ENCODE measurements at places on chromosomes 5 and 9.

DNA sequence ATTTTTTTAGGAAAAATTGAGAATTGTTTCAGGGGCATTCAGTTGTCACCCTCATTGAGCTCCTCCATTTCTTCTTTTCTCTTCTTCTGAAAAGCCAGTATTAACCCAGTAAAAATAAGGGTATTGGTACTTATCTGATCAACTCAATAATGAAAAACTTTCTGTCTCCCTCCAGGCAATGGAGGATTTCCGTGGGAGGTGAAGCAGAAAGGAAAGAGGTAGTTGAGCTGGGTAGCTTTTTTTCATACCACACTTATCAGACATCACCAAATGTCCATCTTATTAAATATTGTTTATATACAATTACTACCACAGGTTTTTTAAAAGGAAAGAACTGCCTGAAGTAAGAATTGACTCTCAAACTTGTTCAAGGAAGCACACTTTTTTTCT, 731.1 kb upstream of the ZNF608 start:
- DNase-seq = no peak

DNA sequence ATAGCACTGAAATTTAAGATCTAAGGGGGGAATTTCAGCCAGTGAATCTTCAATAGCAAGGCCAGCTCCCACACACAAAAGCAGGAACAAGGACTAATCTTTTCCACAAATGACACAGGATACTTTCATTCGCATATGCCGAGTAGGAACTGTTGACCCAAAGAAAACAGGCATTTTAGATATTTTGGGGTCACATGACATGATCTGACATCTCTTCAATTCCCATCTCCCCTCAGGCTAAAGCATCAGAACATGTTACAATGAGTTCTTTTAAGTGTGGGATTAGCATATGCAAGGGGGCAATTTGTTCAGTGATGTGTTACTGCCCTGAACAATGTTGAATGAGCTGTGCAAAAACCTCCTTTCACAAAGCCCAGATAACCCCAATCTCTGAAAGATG, 68.2 kb downstream of the TLE1 start:
- no peak for DNase-seq

- no peak for DNase-seq
Measured at GRCh38 chr9:132162764-132163456, 1.1 kb downstream of the NTNG2 start.

DNA sequence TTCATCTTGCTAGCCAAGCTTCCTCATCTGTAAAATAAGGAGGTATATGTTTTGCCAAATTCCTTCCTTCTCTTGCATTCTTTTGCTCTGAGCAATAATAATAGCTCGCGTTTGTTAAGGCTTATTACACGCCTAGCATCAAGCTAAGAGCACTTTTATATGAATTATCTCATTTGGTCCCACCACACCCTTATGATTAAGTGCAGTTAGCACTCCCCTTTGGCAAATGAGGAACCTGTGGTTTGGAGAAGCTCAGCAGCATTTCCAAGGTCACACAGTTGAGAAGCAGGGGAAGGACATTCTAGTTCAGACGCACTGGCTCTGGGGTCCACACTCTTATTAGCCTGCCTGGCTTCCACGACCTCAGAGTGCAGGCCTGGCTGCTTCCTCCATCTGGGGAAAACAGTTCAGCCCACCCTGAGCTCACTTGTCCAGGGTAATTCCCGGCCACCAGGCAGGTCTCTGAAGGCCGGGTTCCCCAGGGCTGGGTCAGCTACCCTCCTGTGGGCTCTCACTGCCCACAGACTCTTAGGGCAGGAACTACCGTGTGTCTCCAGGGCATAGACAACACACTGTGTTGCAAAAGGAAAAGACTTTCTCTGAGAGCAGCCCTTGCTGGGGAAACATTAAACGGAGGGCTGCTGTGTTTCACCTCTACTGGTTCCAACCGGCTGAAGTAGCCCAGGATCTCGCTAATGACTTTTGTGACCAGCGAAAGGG, 9.9 kb upstream of the FBP1 start:
- DNase-seq = no peak

GRCh38 chr9:126400571-126400970, 73.9 kb downstream of the MVB12B start:
- DNase-seq = no peak

GRCh38 chr5:31079668-31080067, 113.8 kb upstream of the CDH6 start:
- no peak for DNase-seq

GRCh38 chr5:68255305-68256120, 40.0 kb downstream of the PIK3R1 start:
- no peak for DNase-seq

DNA sequence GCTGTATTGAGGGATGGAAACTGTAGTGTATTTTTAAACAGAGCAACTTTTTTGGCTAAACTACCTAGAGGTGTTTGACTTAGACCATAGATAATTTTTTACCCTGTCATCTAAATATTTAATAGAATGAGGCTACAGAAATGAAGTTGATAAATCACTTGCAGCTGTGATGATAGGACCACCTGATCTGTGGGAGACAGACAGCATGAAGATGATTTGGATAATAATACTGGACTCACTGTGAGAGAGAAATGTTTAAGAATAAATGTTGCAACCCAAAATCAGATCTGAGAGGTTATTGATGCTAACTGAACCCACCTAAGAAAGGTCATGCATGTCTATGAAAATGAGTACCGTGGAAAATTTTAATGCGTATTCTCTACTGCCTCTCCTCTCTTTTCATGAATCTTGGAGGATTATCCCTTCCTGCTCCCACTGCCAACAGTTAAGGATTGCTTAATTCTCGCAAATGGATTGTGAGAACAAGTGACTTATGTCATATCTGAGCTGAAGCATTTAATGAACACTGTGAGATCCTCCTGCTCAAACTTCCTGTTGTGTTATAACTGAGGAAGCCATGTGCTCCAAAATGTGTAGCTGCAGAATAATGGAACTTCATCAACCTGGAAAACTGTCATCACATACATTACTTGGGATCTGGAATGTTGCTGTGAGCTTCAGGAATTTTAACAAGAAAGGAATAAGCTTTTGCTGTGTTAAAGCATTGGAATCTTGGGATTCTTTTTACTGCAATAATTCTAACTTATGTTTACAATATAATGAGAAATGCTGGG, 617.9 kb upstream of the CDH18 start:
- DNase-seq = no peak

GRCh38 chr5:178083922-178084321, 29.4 kb upstream of the N4BP3 start:
- no peak for DNase-seq

- DNase-seq = no peak
Measured at GRCh38 chr5:112124788-112125187, 294.3 kb downstream of the EPB41L4A start.

DNA sequence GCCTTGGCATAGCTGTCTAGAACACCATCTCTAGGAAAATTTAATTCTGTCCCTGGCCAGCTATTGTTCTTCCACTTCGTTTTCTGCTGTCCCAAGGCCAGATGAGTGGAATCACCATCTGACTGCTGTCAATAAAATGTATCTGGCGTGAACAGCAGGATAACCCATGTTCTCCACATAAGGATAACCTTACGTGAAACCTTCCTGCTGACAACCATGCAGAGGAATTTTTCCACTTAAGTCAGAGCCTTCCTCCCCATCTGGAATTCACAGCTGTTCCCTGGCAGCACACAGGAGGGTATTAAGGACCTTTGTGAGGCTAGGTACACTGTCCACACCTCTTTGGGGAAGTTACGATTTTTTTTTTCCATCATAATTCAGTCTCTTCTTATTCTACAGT, 28.6 kb downstream of the RNF44 start:
- DNase-seq = no peak

DNA sequence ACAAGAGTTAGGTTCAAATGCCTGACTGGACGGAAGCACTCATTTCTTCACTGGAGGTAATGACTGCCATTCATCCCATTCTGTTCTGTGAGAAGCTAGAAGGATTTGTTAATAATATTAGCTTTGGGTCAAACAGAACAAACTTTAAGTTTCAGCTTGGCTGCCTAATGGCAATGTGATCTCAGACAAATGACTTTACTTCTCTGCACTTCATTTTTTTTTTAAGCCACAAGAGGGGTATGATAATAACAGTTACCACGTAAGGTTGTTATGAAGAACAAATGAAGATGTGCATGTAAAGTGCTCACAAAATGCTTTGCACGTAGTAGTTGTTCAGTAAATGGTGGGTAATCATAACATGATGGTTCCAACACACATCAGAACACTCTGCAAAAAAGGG, 199.4 kb downstream of the PAPPA start:
- DNase-seq = no peak

GRCh38 chr5:72063219-72063819, 44.0 kb upstream of the MAP1B start:
- DNase-seq = peak; percentile 72

GRCh38 chr9:136010176-136010575, 49.0 kb upstream of the UBAC1 start:
- DNase-seq = no peak

DNA sequence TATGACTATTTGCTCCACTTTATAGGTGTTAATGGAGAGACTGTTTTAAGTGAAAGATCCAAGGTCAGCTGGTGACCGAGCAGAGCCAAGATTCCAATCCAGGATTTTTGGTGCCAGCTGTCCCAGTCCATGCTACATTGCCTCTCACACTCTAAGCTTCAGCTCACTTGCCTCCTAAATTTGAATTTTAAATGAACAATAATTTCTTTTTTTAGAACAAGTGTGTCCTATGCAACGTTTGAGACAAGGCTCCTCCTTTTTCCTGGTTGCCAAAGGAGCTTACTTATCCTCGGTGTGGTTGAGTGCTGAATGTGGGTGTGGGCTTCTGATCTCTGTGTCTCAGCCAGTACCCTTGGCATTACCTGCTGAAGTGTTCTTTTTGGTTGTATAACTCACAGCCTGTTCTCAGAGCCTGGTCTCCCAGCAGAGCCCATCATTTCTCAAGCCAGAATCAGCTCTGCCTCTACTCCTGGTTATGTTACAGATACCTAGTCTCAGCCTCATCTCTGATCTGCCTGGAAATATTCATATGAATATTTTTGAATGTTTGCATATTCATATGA, 4.0 kb upstream of the PRRC1 start:
- no peak for DNase-seq

DNA sequence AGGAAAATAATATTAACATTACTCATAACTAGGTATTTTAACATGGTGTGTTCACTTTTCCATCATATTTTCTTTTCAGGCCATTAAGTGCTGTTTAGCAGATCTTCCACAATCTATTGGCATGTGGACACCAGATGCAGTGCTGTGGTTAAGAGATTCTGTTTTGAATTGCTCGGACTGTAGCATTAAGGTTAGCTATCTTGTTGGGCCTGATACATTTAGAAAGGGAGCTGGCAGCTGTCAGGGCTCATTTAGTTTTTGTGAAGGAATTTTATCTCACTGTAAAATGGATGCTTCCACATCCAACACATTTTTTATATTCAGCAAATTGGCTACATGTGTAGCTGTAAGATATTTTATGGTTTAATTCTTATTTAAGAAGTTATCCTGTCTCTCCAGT, 20.7 kb upstream of the TMOD1 start:
- DNase-seq = no peak

DNA sequence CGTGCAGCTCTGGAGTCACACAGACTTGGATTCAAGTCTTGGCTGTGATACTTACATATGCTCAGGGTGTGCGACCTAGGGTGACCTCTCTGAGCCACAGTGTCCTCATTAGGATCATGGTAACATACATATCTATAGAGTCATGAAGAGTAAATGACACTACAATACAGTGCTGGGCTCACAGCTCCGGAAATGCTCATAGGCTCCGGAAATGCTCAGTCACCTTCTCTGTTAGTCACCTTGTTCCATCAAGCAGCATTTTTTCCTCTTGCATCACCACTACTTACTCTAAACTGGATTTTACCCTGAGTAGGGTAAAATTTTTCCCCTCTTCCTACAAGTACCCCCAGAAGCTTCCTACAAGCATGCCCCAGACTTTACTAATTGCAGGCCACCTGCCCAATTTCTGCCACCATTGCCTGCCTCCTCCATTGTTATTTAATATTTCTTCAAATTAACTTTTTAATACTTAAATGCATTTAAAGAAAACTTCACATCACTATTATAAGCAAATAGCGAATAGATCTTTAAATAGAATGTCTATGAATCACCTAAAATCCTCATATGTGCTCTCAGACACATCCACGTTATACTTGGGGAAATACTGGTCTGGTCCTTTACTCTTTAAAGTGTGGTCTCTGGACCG, 147.6 kb upstream of the SPRY4 start:
- DNase-seq = no peak

DNA sequence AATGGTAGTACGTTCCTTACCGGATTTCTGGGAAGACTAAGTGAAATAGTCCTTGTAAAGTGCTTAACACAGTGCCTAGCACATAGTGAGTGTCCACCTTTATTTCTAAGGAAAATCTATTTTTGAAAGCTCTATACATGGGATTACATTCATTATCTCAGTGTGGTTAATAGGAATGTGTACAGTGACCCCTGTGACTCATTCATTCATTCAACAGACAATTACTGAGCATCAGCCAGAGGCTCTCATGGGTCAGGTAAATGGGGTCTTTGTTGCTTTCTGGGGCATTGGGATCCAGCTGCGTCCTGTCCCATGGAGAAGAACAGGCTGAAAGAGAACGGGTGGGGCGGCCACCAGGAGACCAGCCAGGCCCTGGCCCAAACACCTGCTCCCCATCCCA, 226.2 kb upstream of the TBC1D2 start:
- DNase-seq = no peak

GRCh38 chr9:21919377-21920362, 74.5 kb downstream of the CDKN2A start:
- DNase-seq = no peak

DNA sequence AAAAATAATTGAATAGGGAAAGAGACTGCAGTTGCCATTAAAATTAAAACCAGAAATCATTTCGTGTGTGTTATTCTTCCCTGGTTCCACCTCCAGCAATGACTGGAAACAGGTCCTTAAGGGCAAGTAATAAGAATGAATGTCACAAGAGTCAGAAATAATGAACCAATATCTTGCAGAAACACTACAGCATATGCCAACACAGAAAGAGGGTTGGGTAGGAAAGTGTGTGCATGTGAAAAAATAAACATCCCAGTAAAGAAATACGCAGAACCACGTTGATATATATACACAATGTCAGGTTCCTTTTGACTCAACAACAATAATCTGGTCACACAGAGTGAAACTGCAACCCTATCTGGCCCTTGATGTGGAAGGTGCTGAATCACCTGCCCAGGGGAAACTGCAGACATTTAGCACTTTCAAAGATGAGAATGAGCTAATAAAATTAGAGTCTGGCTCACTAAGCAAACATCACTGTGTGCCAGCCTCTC, 15.0 kb downstream of the HMHB1 start:
- DNase-seq = no peak

DNA sequence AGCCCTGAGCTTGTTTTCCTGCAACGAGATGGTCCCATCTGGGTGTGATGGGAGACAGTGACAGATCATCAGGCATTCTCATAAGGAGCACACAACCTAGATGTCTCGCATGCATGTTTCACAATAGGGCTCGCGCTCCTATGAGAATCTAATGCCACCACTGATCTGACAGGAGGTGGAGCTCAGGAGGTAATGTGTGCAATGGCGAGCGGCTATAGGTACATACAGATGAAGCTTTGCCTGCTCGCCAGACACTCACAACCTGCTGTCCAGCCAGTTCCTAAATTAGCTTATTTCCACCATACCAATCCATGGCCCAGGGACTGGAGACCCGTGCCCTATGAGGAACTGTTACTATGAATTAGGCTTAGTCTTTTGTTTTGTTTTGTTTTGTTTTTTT, 55.3 kb upstream of the SLC30A5 start:
- DNase-seq = no peak
